Endothelial cell (in vitro differentiated cells): ENCODE measurements at places on chromosomes 12 and 14.

- peaks cover 1% of the 10 kb centered on the region for H3K27me3 ChIP-seq
- no peak overlapping the region for H3K27ac ChIP-seq
- DNase-seq, result no peak
Measured at GRCh38 chr12:8644345-8645248, 18.0 kb downstream of the MFAP5 start.

- H3K4me3 ChIP-seq, result no peak overlapping the region
- no peak for DNase-seq
- H3K4me1 ChIP-seq, result no peaks in the 10 kb centered on the region
- no peaks in the 10 kb centered on the region for H3K36me3 ChIP-seq
- H3K27ac ChIP-seq, result no peak overlapping the region
- no peaks in the 10 kb centered on the region for H3K27me3 ChIP-seq
Measured at GRCh38 chr14:83712418-83713129, 1817.4 kb upstream of the FLRT2 start.

- H3K4me1 ChIP-seq, result no peaks in the 10 kb centered on the region
- no peak overlapping the region for H3K27ac ChIP-seq
- H3K4me3 ChIP-seq, result no peak overlapping the region
- DNase-seq, result no peak
- no peaks in the 10 kb centered on the region for H3K36me3 ChIP-seq
- H3K27me3 ChIP-seq, result no peaks in the 10 kb centered on the region
Measured at GRCh38 chr14:83255727-83256090, 1722.1 kb upstream of the SEL1L start.

GRCh38 chr14:65251213-65251612 is 148.9 kb upstream of the MAX start:
- no peak overlapping the region for H3K27ac ChIP-seq
- DNase-seq, result no peak
- no peak overlapping the region for H3K4me3 ChIP-seq
- H3K4me1 ChIP-seq, result peaks cover 9% of the 10 kb centered on the region

DNA sequence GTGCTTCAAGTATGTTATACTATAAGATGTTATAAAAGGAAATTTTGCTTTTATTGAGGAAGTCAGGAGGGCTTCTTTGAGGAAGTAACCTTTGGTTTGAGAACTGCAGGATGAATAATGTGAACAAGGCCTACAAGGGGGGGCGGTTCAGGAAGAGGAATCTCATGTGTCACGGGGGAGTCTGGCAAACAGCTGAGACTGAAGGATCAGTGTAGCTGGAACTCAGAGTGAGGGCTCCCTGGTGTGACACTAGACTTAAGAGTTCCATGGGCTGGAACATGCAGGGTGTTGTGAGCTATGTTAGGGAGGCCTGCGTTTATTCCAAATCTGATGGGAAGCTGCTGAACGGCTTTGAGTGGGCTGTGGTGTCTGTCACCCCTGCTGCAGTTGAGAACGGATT is 62.3 kb downstream of the UNC79 start:
- DNase-seq, result no peak
- no peak overlapping the region for H3K27ac ChIP-seq
- H3K4me3 ChIP-seq, result no peak overlapping the region

DNA sequence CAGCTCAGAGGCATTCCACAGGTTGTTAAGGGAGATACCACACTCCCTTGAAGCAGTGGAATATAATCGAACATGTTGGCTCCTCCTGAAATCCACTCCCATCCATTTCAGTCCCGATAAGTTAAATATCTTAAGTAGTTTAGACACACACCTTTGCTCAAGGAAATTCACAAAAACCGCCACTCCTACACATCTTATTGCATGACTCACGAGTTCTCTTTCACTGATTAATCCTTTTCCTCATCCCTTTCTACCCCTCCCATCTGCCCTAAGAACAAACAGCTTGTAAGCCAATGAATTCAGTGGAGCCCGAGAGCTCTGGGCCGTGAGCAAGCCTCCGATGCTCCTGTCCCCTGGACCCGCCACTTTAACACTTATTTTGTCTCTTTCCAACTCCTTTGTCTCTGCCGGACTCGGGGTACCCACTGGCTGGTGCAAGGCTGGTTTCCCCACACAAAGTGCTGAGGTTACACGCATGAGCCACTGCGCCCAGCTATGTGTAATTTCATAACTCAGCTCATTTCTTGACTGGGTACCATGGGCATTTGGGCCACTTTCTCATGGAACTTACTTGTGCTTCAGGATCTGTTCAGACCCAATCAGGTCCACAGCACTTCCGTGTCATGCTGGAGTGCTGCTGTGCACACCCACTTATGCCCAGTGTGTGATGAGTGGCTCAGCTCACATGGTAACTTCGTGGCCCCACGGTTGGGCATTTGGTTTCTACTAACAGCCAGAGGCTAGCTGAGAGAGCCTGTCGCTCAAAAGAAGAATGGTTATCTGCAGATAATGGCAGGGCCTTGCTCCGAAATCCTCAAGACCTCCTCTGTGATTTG is 171.8 kb upstream of the ALG10B start:
- peaks cover 23% of the 10 kb centered on the region for H3K36me3 ChIP-seq
- no peaks in the 10 kb centered on the region for H3K4me1 ChIP-seq
- H3K27me3 ChIP-seq, result peaks cover 12% of the 10 kb centered on the region
- no peak overlapping the region for H3K27ac ChIP-seq
- DNase-seq, result no peak
- no peak overlapping the region for H3K4me3 ChIP-seq

GRCh38 chr14:70972107-70972976 is 65.1 kb downstream of the PCNX1 start:
- no peak overlapping the region for H3K27ac ChIP-seq
- H3K4me3 ChIP-seq, result no peak overlapping the region
- no peaks in the 10 kb centered on the region for H3K4me1 ChIP-seq
- H3K36me3 ChIP-seq, result peaks cover 9% of the 10 kb centered on the region
- DNase-seq, result peak; percentile 79

- H3K4me1 ChIP-seq, result peaks cover 2% of the 10 kb centered on the region
- H3K27ac ChIP-seq, result no peak overlapping the region
- no peaks in the 10 kb centered on the region for H3K27me3 ChIP-seq
- peaks cover 21% of the 10 kb centered on the region for H3K36me3 ChIP-seq
- H3K4me3 ChIP-seq, result no peak overlapping the region
Measured at GRCh38 chr12:46205294-46205693, 63.5 kb downstream of the SLC38A1 start.
